ENCODE measurements at places on chromosomes 4 and X.

DNA sequence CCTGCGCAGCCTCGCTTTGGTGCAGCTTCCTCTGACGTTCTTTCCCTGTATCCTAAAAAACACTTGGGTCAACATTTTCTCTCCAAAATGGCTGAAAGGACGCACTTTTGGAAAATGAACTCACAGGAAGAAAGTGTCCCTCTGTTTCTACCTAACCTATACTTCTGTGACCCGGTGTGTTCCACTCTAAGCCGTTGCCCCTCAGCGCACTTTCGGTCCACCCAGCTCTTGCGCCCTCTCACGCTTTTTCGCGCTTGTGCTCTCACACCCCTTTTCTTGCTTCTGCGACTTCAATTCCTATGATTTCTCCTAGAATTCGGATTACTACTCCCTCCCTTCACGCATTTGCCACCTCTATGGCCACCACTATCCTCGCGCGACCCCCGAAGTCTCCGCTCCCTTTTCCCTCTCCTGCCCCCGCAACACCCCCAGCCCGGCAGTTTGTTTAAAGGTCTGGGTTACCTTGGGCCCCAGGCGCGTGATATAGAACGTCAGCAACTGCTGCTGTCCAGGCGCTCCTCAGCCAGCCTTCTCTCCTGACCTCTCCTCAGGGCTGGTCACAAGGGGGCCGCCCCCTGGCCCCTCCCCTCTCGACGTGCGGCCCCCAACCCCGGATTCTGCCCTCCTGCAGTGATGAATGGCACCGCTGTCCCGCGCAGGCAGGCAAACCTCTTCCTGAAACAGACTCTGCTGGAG, at the start of gene USP51:
Gene USP51, minus strand, starts transcription at position 535 of the 696 bp plus-strand sequence. CDS start 909 bp downstream, outside the sequence.
- DNase-seq = peak; percentile 23

DNA sequence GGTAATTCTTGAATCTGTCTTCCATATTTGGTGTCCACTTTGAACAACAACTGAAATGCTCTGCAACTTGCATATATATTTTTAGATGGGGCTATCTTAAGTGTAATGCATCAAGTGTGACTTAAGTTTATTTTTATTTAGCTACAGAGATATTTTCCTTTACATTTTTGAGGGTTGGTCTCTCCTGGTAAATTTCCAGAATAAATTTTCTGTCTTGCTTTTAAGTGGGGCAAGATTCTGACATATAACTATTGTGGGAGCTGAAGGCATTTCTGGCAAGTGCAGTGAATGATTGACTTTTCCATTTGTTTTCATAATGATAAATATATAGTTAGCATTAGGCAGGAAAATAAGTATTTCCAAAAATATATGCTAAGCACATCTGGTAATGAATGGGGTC, 18.8 kb downstream of the UNC5C start:
- DNase-seq = no peak

DNA sequence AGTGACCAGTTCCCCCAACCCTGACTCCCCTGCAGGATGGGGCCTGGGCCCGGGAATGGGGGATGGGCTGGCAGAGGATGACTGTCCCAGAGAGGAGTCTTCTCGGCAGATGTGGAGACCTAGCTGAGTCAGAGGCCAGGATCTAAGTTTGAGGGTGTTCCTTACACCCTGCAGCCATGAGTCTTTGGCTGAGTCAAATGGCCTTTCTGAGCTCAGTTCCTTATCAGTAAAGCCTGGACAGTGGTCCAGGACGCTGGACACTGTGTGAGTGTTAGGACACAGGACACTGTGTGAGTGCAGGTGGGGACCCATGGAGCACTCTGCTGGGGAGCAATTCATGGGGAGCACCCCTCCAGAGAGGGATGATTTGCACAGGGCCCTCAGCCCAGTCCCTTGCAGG, 5.0 kb downstream of the IL9R start:
- no peak for DNase-seq

DNA sequence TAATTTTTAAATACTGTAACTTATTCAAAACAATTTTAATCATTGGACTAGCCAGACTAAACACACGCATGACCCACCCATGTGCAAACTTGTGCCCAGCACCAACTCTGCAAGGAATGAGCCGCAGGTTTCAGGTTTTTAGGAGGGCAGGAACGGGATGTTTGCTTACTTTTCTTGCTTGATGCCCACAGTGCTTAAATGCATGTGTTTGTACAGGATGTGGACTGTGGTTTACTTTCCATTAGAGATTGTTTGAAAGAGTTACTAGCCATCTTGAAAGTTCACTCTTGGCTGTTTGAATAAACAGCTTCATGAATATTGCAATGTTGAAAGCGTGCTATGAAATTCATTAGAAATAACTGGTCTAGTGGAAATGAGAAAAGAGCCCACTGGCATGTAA, 83.3 kb downstream of the STK32B start:
- no peak for DNase-seq

- DNase-seq = no peak
Measured at GRCh38 chrX:8946563-8946962, 87.4 kb downstream of the FAM9B start.

DNA sequence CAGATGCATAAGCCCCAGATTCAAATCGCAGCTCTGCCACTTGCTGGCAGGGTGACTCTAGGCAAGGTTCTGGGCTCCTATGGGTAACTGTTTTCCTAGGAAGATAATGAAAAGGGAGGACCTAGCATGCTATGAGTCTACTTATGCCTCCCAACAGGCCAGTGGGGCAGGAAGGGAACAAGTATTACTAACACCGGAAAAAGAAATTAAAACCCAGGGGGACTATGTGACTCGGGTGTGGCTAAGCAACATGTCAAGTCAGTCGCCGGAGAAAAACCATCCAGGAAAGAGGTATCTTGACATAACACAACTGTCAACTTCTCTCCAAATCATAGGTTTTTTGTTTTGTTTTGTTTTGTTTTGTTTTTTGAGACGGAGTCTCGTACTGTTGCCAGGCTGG, 45.5 kb upstream of the RBPJ start:
- no peak for DNase-seq

- no peak for DNase-seq
Measured at GRCh38 chr4:153684971-153685371, 891 bp downstream of the TLR2 start.

DNA sequence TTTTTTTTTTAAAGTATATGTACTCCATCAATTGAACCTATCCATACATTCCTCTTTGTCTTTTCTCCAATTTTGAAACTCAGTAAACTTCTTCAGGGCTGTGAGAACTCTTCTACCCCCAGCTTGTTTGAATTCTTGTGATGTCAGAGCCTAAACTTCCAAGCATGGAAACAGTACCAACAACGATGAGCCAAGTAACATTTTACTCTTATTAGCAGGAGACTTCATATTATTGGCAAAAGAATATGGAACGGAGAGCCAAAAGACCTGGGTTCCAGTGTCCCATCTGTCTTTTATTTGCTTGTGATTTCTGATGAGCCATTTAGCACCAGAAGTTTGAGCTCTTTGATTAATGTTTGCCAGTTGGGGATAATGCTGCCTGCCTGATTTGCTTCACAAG, 5.3 kb downstream of the DIAPH2 start:
- DNase-seq = no peak

DNA sequence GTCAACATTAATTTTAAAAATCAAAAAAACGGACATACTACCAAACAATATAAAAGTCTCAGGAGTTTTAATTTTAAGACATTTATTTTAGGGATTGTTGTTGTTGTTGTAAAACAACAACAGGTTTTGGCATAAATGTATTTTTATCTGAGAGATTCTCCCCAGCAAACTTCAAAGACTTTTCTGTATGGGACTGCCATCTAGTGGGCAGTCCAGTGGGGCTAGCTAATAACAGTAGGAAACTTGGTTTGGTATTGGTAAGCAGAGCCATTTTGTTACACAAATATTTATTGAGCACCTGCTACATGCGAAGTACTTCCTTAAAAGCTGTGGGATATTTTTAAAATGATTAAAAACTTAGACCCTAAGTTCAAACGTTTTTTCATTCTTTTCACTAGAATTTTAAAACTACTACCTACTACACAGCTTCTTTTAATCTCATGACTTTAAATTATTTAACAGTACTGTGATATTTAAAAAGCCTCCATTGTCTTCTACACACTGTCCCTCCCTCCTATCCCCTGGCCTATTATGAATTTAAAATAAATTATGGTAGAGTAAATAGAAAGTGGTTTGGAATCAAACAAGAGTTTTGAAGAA, 1028.4 kb upstream of the INTU start:
- peak; percentile 50 for DNase-seq

DNA sequence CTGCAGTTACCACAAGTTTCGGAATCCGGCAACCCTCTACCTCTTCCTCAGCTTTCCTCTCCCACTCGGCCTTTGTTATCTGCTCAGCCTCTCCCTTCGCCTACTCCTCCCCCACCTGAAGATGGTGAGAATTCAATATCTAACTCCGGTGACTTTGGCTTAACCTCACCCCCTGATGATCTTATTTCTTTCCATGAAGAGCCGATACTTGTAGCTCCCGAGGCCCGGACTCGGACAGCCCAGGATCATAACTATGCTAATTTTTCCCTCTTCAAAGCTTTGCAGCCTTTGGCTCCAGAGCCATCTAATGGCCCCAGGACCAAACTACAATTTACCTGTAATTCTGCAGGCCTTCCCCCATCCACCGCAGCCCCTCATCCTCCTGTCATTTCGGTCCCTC, 32.0 kb upstream of the MGST2 start:
- DNase-seq = no peak

GRCh38 chr4:143372093-143372915, 35.6 kb downstream of the GAB1 start:
- no peak for DNase-seq

GRCh38 chr4:9889306-9889705, 107.9 kb downstream of the DRD5 start:
- DNase-seq = no peak

DNA sequence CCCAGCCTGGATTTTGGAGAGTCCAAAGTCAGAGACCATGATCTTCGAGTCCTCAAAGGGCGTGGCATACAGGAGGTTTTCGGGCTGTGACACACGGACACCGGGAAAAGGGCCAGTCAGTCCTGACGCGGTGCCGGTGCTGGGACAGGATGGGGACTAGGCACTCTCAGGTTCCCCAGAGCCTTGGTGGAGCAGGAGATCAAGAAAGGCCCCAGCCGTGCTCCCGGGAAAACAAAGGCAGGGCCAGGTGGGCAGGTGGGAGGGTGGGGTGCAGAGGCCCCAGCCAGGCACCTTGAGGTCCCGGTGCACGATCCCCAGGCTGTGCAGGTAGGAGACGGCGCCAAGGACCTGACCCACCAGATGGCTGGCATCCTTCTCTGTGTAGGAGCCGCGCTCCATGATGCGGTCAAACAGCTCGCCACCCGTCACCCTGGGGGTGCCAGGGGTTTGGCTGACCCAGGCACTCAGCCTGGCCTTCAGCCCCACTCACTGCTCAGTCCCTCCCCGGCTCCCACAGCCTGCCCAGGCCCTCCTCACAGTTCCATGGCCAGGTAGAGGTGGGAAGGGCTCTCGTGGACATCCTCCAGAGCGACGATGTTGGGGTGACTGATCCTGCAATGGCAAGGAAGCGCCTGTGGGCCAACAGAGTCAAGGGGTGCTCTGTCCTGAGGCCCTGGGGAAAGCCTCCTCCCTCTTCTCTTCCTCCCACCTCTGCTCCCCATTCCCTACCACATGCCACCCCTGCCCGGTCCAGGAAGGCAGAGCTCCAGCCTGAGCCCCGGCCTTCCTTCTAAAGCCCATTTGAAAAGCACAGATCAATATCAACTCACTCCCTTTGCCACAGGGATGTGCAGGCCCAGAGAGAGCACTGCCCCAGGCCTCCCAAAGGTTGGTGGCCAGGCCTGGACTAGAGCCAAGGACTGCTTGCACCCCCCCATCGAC, 1.8 kb downstream of the PNCK start:
- DNase-seq = no peak

DNA sequence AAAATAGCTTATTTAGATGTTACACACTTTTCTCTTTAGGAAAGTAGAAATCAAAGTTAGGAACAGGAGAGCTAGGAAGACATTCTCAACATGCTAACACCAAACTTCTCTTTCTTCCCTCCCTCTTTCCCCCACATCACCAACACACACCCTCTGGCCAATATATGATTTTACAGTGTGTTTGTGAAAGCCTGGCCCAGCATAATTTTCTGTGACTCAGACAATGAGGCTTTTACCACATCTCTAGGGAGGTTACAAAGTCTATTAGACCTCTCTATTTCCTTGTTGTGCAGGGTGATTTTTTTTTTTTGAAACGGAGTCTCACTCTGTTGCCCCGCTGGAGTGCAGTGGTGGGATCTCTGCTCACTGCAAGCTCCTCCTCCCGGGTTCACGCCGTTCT, 189.9 kb downstream of the AASDH start:
- DNase-seq = no peak

DNA sequence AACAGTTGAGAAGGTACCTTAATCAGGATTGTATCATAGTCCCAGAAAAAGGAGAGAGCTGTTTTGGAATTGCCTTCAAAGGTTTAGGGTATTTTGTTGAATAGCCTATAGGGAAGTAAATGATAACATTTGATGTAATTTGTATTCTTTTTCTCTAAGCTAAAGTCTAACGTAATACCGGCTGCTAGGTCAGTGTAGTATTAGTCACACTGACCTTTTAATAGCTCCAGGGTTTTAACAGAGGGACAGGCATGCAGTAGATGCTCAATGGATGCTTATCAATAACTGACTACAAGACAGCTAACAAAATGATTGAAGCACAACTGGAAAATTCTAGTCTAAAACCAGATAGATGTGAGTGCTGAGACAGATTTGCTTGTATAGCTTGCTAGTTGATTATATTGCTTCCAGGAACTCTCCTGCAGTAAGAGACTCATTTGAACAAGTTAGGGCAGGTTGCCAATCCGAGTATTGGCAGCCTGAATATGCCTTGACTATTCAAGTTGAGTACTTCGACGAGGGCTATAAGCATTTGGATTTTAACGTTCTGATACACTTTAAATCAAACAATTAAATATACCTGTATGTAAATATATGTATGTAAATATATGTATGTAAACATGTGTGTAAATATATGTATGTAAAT, 16.5 kb upstream of the PNPLA4 start:
- no peak for DNase-seq

- DNase-seq = no peak
Measured at GRCh38 chr4:2827874-2828751, 15.5 kb upstream of the ADD1 start.

- no peak for DNase-seq
Measured at GRCh38 chr4:99156992-99157391, 12.9 kb upstream of the ADH4 start.

DNA sequence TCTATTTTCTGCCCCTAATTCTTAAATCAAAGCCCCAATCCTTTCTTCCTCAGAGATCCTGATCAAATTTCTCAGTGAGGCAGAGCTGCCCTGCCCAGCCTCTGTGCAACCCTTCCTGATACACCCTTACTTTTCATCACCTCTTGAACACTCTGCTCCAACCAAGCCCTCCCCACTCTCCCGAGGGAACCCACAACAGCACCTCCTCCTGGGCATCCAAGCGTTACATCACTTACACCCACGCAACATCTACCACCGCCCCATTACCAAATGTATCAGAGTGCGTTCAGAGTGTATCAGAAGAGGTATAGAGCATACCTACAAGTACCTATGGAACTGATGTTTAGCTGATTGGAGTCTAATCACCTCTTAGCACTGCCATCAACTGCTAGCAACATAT, 186.5 kb downstream of the RAP1GDS1 start:
- no peak for DNase-seq

DNA sequence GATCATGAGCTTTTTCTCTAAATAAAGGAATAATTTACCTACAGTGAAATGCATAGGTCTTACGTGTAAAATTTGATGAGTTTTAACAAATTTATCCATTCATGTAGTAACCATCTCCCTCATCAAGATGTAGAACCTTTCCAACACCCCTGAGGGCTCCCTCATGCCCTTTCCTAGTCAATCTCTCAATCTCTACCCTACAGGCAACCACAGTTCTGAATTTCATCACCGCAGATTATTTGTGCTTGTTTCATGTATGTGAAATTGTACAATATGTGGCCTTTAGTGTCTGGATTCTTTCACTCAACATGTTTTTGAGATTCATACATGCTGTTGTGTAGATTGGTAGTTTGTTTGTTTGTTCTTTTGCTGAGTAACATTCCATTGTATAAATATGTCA, 2.1 kb downstream of the VGLL1 start:
- no peak for DNase-seq

Measured in smooth muscle cell of the brain vasculature (primary cell).